ENCODE measurements at places on chromosomes 12 and 14. TPM values are rescaled to one million over a fixed set of nuclear protein-coding genes. Genes with fewer than 3 reads are reported as not detected.

Gene EPYC
- not detected for total RNA-seq

Gene TAS2R8
- total RNA-seq, result not detected

- peak; percentile 81 for DNase-seq
These were observed 417.0 kb downstream of the DPF3 start for GRCh38 chr14:72476657-72477499.

DNA sequence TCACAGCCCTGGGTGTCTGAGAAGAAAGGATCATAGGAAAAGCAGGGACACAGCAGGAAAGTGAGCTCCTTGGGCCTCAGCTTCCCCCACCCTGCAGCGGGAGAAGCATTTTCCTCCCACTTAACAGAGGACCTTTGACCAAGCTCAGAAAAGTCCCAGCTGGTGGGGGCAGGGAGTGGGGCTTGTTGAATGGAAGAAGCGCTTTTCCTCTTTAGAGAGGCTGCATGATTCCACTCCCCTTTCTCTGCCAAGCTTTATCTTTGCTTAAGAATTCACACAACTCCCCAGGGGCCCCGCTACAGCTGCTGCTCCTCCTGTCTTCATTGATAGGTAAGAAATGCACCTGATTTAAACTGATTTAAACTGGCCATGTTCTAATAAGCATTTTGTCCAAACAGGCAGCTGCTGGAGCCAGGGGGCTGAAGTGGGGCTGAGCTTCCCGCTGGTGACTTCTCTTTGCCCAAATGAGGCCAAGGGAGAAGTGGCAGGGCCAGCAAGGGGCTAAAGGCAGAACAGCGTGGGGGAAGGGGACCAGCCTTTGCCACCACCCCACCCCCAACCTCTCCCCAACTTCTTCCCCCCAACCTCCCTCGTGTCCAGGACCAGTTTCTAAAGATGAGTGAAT is 1.7 kb upstream of the PAPLN start:
- DNase-seq, result no peak

- no peak for DNase-seq
These were observed 159.7 kb downstream of the ANKS1B start for GRCh38 chr12:99824900-99825542.

- peak; percentile 53 for DNase-seq
These were observed 21.6 kb downstream of the SPATS2 start for GRCh38 chr12:49388682-49389386.

GRCh38 chr14:60721326-60722106 is 2.6 kb downstream of the SIX4 start:
- DNase-seq, result peak; percentile 9

GRCh38 chr12:50066402-50066801 is 9.0 kb downstream of the ASIC1 start:
- no peak for DNase-seq

- DNase-seq, result no peak
These were observed 836.6 kb downstream of the SLC6A15 start for GRCh38 chr12:84075991-84076390.

- DNase-seq, result peak; percentile 11
These were observed 125.7 kb downstream of the TSPAN9 start for GRCh38 chr12:3202734-3203446.

DNA sequence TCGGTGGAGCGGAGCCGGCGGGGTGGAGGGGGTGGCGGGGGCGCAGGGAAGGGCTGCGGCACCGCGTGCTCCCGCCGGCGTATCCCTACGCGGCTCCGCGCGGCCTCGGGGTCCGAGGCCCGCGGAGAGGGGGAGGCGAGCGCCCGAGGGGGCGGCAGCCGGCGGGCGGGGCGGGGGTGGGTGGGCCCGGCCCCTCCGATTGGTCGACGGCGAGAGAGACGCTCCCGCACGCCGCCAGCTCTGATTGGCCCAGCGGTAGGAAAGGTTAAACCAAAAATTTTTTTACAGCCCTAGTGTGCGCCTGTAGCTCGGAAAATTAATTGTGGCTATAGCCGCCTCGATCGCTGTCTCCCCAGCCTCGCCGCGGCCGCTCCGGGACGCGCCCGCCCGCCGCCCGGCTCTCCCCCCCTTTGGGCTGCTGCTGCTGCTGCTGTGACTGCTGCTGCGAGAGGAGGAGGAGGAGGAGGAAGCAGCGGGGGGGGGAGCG is at the start of gene FOXG1:
Gene FOXG1, plus strand, starts transcription at position 319 of the 487 bp plus-strand sequence. CDS start 493 bp downstream, outside the sequence.
- no peak for DNase-seq

- no peak for DNase-seq
These were observed 18.2 kb downstream of the PTGER2 start for GRCh38 chr14:52332269-52332668.

Data from activated T-helper 1 cell treated with anti-CD3 and anti-CD28 coated beads, Interleukin-12 subunit alpha, Interleukin-12 subunit beta, Interleukin-2, Interleukin-4 antibody, amounts not matched to agents 30 ng/mL and 10 ng/mL and 1 ng/mL, durations not matched to agents 14 hours and 24 hours and 36 hours (primary cell).